Stimulated activated CD4-positive, alpha-beta T cell treated with anti-CD3 and anti-CD28 coated beads, Interleukin-2, amount 100 ng/mL, for 48 hours (primary cell): ENCODE measurements at places on chromosomes 2 and 18.
A peak's percentile ranks its signal among the peaks of the same experiment; 100 is the strongest.

DNA sequence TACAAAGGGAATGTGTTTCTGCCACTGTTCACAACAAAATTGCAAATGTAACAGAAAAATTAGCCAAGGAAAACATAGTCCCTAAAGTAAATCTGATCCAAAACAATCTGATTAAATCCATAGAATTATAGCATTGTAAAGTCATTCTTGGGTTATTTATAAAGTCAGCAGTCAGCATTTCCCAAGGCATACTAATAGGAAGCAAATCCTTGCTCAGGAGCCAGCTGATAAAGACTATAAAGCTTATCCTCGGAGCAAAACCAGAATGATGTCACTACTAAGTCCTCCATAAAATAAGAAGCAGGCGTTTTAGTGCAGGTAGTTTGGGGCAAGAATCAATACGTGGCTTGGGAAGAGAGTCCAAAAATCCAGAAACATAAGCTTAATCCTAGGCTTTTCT is 67.3 kb upstream of the CSRNP3 start:
- DNase-seq, result no peak

DNA sequence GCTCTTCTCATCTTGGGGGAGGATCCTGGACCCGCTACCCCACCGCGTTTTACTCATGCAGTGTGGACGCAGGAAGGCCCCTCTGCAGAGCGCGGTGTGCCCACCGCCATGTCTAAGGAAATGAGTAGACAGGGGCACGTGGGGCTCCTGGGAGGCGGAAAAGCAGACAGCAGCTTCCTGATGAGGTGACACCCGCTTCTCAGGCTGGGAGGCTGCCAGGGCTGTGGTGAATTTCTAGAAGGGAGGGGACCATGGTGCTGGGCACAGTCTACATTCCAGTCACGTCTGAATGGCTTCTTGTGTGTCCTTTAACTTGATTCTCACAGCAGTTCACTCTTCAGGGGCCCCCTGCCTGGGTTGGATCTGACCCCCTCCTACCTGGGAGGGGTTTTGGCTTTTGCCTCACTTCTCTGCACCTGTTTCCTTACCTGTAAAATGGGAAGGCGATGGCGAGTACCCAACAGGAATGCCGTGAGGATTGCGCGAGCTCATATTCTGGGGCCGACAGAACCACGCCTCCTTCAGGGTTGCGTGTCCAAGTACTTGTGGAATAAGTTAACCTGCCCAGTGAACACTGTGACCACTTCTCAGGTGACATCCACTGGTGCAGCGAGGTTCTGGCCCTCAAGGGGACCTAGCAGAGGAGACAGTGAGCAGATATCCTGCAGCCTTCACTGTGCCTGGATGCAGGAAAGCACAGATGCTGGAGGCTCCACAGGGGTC is 32.3 kb upstream of the MBP start:
- no peak for DNase-seq

- no peak for DNase-seq
These were observed 582.1 kb upstream of the SETBP1 start for GRCh38 chr18:44098551-44099098.

DNA sequence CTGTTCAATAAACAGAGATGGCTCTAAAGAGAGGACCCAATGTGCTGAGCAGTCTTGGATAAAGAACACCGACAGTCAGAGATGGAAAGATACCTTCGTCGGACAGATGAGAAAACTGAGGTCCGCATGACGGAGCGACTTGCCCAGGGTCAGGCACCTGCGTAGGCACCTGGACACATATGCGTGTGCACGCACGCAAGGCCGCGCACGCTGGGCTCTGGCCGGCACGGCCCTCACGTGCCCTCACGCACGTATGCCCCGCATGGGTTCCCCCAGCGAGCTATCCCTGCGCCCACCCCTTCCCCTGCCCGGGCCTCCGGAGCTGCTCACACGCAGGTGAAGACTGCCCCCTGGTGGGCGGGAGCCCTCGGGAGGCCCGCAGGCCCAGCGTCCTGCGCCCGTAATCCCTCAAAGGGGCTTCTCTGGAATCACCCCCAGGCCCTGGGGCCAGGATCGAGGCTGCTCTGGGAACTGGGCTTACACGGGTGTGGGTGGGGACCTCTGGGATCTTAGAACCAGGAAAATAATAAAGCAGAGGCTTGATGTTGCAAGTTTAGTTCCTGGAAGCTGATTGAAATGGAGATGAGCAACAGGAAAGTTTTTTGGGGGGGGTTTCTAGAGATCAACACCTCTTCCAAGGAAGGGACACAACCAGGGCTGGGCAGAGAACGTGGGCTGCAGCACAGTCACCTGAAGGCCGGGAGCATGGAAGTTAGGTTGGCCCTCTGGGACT is 246.3 kb downstream of the TNS1 start:
- DNase-seq, result peak; percentile 71

- no peak for DNase-seq
These were observed 237 bp downstream of the SLC39A6 start for GRCh38 chr18:36128907-36129299.

DNA sequence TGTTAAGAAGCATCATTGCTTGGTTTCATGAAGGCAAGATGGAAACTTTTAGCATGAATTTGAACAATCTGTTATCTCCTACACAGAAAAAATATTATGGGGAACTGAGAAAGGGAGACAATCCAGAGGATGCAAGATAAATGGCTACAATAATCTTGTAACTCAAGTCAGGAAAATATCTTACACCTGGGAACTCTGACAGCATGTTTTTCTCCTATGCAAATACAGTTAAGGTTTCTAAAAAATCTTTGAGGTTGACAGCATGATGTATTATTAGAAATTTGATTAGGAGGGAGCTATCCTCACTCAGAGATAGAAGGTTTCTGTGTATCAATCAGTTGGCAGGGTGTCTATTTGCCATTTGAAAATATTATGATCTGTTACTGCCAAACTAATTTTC is 75.6 kb downstream of the GPD2 start:
- no peak for DNase-seq

DNA sequence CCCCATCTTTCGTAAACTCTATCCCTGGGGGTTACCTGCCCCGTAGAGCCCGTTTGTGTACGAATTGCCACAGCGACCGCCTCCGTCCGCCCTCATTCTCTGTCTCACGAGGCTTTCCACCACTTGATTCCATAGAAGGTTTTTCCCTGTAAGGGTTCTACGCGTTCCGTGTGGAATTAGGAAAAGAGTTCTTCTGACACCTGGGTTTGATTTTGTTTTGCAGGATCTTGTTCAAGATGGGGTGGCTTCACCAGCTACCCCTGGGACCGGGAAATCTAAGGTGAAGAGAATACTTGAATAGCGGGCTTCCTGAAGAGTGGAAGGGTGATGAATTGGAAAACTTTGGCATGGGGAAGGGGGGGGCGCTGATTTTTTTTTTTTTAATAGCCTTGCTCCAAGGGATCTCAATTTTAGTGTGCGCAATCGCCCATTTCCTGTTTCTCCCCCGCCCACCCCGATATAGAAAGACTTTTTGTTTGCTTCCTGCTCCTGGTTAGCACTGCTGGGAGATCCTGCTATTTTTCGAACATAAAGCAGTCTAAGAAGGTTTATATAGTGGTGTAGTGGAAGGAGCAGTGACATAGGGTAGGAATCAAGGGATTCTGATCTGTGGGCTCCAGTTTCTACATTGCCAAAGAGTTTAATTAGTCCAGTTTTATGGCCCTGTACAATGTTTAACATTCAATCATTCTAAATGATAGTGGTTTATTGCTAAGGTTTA is 564 bp downstream of the GCC2 start:
- no peak for DNase-seq
